ENCODE measurements at places on chromosomes 3 and 15.
A peak's percentile ranks its signal among the peaks of the same experiment; 100 is the strongest.

- DNase-seq, result no peak
Observed at GRCh38 chr3:79016587-79017376, 751.0 kb downstream of the ROBO1 start.

DNA sequence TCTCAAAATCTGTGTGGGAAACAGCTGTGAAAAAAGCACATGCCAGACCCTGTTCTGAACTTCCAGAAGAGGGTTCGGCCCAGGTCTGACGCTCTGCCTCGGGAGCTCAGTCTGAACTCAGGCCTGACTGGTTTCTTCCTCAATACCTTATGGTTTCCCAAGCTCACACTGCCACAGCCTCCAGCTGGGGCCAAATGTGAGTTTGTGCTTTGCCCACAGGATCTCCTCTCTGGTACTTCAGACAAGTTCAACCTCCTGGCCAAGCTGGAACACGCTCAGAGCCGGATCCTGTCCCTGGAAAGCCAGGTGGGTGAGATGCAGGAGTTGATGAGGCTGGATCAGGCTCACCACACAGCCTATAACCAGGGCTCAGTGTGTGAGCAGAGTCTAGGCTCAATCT lies 33.8 kb downstream of the CYP11A1 start:
- DNase-seq, result no peak

DNA sequence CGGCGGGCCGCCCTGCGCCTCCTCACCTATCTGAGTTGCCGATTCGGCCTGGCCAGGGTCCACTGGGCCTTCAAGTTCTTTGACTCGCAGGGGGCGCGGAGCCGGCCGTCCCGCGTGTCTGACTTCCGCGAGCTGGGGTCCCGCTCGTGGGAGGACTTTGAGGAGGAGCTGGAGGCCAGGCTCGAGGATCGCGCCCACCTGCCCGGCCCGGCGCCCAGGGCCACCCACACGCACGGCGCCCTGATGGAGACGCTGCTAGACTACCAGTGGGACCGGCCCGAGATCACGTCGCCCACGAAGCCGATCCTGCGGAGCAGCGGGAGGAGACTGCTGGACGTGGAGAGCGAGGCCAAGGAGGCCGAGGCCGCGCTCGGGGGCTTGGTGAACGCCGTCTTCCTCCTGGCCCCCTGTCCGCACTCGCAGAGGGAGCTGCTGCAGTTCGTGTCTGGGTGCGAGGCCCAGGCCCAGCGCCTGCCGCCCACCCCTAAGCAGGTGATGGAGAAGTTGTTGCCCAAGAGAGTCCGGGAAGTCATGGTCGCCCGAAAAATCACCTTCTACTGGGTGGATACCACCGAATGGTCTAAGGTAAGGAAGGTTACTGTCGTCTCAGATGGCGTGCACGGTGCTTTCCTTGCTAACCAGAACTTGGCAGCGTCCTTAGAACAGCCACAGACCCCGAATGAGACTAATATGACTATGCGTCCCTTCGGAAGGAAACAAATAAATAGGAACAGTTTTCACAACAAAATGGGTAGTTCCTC lies 567 bp downstream of the TICRR start:
- DNase-seq, result no peak

DNA sequence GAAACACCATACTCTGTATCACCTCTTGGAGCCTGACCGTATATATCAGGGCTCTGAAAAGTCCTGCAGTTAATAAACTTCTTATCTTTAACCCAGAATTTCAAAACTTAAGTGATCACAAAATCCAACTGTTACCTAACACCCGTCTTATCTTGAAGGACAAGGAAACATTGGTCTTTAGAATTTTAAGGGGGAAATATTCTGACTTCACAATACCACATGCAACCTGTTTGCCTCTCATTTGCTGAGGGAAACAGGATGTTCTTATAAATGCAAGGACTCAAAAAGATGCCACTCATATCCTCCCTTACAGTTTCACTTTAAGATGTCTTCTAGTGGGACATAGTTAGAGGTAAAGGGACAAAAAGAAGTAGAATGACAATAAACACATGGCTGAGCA lies 67.9 kb downstream of the CRTC3 start:
- DNase-seq, result no peak

- no peak for DNase-seq
Observed at GRCh38 chr3:128285042-128285966, 132.0 kb downstream of the EEFSEC start.

GRCh38 chr3:31544634-31545033 lies 11.9 kb downstream of the STT3B start:
- peak; percentile 65 for DNase-seq

- peak; percentile 86 for DNase-seq
Observed at GRCh38 chr15:29670998-29671981, 151.0 kb downstream of the TJP1 start.

DNA sequence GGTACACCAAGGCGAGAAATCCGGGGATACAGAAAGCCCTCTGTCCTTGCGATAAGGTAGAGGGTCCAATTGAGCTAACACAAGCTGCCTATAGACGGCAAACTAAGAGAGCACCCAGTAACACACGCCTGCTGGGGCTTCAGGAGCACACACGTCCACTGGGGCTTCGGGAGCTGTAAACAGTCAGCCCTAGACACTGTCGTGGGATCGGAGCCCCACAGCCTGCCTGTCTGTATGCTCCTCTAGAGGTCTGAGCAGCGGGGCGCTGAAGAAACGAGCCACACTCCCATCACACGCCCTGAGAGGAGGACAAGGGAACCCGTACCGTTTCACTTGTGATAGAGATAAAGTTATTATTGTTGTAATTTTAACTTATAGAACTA lies 486 bp downstream of the SAMMSON start:
- no peak for DNase-seq

DNA sequence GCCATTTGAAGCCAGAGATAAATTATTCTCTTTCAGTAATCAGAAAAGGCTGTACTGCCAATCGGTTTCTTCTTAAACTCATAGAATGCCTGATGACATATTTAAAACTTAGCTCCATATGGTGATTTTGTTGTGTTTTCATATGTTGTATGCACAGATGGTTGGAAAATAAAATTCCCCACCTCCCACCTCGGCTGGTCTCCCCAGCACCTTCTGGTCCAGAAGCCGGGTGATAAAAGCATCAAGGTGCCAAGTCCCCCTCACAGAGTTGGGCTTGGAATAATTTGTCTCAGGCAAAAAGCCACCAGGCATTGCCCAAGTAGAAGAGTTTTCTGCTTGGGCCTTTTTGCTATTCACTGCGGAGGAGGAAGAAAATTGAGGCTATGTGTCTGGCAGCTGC lies 18.4 kb downstream of the LARS2 start:
- no peak for DNase-seq

- DNase-seq, result no peak
Observed at GRCh38 chr15:46502667-46503066, 867.8 kb downstream of the SQOR start.
